ENCODE measurements at places on chromosomes 3 and 15.

DNA sequence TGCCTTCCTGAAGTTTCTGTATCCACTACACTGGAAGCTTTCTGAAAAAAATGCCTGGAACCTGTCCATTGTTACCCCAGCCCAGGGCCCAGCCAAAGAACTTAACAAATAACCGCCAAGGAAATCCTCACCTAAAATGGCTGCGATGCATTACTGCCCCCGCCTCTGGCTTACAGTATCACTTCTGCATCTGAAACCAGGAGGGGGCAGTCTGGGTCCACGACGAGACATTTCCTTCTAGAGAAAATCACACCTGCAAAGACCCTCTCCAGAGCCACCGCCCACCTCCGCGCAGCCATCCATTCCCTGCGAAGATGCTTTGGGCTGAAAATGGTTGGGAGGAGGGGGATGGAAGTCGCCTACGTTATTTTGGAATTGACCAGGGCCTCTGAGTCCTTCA, 22.4 kb upstream of the CELF6 start:
- DNase-seq, result peak; percentile 34

DNA sequence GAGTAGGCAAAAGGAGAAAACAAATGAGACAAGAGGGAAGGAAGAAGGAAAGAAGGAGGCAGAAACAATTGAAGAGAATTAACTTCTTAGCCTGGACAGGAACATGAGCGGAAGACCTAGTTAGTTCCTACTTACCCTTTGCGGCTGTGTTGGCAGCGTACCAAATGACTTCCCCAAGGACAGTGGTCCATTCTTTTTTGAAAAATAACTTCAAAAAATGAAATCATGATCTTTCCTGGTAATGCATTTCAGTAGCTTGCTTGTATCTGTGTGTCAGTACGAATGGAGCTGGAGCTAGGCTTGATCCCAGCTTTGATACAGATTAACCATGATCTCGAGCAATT, 41.5 kb upstream of the CFAP161 start:
- DNase-seq, result no peak

GRCh38 chr3:125104639-125105038, 48.8 kb upstream of the HEG1 start:
- DNase-seq, result no peak

GRCh38 chr3:35654476-35654875, 15.2 kb downstream of the ARPP21 start:
- DNase-seq, result no peak

DNA sequence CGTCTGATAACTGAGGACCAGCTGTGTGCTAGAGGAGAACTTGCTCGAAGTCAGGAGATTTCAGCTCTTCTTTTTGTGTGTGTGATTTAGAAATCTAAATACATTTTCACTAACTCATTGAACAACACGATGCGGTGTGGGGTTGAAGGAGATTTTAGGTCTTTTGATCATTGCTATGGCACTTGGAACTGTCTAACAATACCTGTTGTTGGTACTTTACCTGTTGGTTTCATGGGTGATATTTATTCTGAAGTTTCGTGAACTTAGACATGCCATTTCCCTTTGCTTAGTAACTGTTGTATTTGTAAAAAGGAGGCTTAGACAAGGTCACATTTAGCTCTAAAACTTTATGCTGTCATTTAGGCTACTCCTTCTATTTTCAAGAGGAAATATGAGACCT, 99.9 kb downstream of the ITPR1 start:
- no peak for DNase-seq

GRCh38 chr3:2512881-2513280, 414.2 kb downstream of the CNTN4 start:
- no peak for DNase-seq

- DNase-seq, result no peak
Observed at GRCh38 chr3:39376959-39377634, 6.1 kb upstream of the SLC25A38 start.

GRCh38 chr3:40873476-40873875, 325.8 kb upstream of the CTNNB1 start:
- no peak for DNase-seq

GRCh38 chr3:197309528-197310361, 11.3 kb upstream of the DLG1 start:
- DNase-seq, result peak; percentile 88

DNA sequence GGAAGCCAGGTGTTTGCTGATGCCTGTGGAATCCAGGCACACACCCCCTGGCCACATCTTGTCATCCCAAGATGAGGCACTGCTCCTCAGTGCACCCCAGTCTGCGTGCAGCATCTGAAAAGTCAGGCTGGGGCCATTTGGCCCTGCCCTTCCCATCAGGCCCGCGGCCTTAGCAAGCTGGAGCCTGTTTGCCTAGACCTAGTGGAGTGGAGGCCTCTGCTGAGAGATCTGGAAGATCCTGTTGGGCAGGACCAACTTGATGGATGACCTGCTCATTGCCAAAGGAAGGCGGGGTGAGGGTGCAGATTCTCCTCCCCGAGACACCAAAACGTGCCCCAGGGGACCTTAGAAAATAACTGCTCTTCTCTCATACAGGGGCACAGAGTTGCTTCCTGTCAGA, 220.2 kb downstream of the SHQ1 start:
- no peak for DNase-seq

DNA sequence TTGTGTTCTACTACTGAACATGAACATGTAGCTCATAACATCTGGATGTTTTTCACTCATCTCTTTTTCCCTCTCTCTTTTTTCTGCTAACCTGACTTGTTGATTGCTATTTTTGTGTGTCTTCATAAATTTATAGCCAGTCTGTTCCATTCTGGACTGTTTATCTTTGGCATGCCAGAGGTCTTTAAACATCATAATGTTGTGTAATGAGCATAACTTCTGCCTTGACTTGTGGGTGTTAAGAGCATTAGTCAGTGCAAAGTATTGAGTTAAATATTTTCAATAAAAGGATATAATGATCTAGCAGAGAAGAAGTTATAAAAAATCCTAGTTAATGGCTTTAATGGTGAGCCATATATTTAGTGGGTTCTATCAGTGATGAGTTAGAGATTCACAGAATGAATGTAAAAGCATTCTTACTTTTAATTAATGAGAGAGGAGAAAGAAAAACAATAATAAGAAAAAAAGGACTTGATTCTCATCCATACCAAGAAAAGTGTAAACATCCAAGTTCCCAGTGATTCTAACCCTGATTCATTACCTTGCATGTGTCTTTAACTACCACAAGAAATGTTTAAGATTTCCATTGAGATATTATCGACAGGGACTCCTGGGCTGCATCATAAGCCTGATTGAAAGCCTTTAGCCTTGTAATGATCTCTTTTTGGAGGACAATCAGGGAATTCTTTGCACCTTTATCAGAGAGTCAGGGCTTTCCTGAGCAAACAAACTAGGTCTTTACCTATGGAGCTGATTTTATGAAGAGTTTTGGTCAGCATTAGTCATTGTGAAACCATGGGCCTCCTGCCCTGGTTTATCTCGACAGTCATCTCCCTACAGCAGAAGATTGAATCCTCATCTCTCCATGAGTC, 22.9 kb downstream of the MITF start:
- DNase-seq, result peak; percentile 84

DNA sequence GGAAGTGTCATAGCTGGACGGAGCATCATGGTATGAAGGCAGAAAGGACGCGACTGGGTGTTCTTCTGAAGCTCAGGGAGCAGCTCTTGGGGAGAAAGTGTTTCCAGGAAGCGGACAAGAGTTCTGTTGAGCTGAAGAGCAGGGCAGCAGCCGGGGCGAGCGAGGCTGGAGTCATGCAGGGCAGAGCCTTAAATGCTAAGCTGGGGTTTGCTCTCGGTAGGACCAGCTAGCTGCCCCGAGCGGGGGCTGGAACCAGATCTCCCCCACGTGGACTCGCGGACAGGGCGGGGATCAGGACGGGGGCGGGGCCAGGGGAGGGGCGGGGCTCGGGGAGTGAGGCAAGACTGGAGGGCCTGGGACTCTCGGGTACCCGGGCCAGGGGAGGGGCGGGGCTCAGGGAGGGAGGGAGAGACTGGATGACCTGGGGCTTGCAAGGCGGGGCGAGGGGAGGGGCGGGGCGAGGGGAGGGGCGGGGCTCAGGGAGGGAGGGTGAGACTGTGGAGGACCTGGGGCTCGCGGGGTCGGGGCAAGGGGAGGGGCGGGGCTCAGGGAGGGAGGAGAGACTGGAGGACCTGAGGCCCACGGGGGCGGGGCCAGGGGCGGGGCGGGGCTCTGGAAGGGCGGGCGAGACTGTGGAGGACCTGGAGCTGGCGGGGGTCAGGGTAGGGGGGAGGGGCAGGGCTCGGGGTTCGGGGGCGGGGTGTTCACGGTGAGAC, 461 bp upstream of the FAH start:
- DNase-seq, result peak; percentile 90

DNA sequence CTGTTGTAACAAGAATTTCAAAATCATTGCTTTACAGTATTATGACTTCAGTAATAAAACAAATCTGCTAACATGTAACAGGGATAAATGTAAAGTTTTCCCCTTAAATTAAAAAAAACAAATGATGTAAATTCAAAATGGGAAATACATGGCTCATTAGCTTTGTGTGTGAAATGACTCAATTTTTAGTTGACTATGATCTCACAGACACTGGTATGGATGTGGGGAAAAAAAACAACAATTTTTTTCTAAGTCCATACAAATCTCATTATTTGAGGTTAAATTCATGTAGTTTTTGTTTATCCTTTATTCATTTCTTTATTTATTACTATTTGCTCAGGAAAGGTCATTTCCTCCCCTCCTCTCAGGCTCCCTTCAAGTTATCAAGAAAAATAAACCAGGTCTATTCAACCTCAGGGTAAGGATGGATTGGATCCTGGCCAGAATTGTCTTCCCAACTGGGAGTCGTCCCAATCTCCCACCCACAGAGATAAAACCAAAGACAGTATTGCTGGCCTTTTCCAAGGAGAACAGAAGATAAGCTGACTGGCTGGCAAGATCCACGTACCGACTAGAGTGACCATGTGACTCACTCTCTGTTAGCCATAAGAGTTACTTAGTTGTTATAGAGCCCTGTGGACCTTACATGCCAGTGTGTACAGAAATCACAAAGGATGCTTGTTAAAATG, 373.3 kb downstream of the GAP43 start:
- DNase-seq, result peak; percentile 69

DNA sequence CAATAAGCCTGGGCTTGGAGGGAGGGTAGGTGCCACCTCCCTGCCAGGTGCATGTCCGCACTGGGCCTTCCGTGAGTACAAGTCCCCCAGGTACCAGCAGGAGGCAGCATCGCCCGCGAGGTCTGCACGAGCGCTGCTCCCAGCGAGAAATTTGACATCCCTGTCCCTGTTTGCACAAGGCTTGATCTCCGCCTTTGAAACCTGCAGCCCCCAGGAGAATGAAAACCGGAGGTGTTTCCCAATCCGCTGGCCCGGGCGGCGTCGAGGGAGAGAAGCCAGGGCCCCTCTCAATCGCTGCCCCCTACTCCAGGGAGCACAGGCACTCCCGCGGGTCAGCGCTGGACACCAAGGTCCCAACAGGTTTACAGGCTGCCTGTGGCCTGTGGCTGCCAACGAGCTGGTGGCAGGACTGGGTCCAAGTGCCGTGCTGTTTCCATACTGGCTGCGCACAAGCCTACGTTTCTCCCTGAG, 961 bp downstream of the HAPLN3 start:
- DNase-seq, result peak; percentile 73

DNA sequence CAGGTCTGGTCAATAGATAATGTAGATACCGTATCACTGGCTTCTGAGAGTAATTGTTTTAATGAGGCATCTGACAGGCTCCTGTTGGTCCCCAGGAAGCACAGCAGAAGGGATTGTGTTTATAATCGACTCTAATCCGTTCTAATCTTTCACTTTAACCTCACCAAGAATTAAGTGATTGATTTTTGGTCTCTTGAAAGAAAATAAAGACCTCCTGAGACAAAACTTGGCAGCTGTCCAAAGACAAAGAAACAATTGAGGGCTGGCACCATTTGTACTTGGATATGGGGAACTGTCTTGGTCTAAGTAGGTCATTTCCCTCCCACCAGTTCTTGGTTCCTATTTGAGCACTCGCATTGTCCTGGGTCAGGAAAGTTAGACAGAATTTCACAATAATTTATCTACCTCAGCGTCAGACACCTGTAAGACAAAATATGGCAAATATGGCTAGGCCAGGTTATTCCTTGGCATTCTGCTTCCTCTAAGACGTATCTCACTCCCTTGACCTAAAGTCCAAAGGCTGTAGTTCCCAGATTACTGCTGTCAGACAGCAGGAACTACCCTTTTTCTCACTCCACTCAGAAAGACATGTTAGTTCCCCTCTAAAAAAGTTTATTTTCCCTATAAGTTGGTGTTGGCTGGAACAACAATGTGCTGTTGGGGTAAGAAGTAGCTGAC, 22.7 kb upstream of the CD96 start:
- DNase-seq, result no peak

- DNase-seq, result no peak
Observed at GRCh38 chr15:93027413-93027812, 61.6 kb downstream of the RGMA start.

- peak; percentile 96 for DNase-seq
Observed at GRCh38 chr3:190064112-190064511, 56.6 kb downstream of the P3H2 start.

- DNase-seq, result no peak
Observed at GRCh38 chr3:171373711-171374110, 86.5 kb downstream of the TNIK start.

DNA sequence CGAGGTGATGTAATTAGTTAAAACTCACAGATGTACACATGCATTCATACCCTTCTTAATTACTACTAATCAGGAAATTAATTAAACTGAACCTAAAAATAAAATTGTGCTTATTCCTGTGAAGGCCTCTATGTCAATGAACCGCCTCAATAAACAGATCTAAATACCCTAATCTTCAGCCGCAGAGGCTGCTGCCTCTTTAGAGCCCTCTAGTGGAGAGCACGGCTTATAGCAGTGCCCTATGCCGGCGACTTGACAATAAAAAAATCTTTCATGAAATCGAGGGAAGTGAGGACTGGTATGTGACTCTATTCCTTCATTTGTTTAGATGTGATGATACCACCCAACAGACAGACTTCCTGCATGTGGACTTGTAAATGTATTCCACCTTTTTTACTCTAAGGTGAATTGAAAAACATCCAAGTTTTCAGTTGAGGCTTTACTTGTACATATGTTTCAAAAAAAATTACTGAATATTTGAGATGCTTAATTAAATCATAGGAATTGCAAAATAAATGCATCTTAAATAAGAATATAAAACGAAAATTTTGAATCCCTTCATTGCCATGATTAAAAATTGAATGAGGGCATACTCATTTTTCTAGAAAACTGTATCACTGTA, 8.3 kb upstream of the EPHA3 start:
- peak; percentile 60 for DNase-seq

- DNase-seq, result peak; percentile 66
Observed at GRCh38 chr3:143302638-143303171, 183.1 kb downstream of the CHST2 start.

GRCh38 chr3:146581951-146582467, 23.1 kb downstream of the PLSCR5 start:
- no peak for DNase-seq

DNA sequence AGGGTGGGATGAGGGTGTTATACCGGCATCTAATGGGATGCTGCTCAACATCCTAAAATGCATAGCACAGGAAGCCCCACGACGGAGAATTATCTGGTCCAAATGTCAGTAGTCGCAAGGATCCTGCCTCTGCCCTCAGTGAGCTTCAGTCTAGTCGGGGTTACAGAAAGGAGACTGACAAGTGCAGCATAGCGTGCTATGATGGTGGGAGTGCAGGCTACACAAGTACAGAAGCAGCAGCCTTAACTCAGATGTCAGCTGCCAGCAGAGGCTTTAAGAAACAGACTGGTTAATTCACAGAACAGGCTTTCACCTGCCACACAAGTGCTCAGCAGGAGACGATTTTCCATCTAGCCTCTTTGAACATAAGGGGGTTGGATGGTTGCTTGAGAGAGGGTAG, 6.9 kb downstream of the LRRN1 start:
- DNase-seq, result no peak
